Astrocyte (in vitro differentiated cells and primary cell): ENCODE measurements at places on chromosomes 2 and 18. TPM values are rescaled to one million over a fixed set of nuclear protein-coding genes. Genes with fewer than 3 reads are reported as not detected.

Gene CAD
- 50.7 and 51.2 TPM in 2 replicates for total RNA-seq

DNA sequence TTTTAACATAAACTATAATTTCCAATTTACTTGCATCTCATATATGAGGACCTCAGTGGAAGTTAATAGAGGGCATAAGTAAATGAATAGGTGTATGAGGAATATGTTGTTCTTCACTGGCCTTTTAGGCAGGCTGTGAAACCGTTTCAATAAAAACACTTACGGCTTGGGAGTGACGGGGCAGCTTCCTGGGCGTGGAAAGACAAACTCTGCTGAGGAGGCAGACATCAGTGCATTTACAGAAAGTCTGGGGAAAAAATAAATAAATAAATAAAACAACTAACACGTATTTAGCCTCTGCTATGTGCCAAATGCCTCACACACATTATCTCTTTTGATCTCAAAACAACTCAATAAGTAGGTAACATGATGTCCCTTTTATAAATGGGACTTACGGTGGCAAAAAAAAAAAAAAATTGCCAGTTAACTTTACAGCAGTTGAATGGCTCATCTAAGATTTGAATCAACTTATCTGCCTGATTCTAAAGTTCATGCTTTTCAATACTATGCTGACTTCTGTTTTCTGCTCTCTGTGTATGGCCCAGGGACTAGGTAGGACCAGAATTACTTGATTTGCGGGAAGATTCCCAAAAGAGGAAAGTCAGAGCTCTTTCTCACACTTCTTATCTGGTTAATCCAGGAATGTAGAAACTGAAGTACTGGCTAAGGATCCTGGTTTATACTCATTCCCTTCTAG, 77.5 kb upstream of the LRATD1 start:
- H3K36me3 ChIP-seq: no peaks in the 10 kb centered on the region
- H3K27ac ChIP-seq: no peak overlapping the region
- H3K4me3 ChIP-seq: no peak overlapping the region
- H3K27me3 ChIP-seq: no peaks in the 10 kb centered on the region
- H3K4me1 ChIP-seq: no peaks in the 10 kb centered on the region

- H3K36me3 ChIP-seq: no peaks in the 10 kb centered on the region
- no peak overlapping the region for H3K27ac ChIP-seq
These were observed 31.8 kb upstream of the MTX2 start for GRCh38 chr2:176237456-176237855.

- no peak overlapping the region for H3K27ac ChIP-seq
- H3K4me3 ChIP-seq: no peak overlapping the region
- no peaks in the 10 kb centered on the region for H3K36me3 ChIP-seq
- peaks cover 5% of the 10 kb centered on the region for H3K27me3 ChIP-seq
- no peak for DNase-seq
These were observed 50.5 kb upstream of the OTOS start for GRCh38 chr2:240191001-240191400.

Gene FTCDNL1
- total RNA-seq: 0.45 and 0.48 TPM in 2 replicates

Gene TDRD15
- total RNA-seq: not detected in 2 replicates

DNA sequence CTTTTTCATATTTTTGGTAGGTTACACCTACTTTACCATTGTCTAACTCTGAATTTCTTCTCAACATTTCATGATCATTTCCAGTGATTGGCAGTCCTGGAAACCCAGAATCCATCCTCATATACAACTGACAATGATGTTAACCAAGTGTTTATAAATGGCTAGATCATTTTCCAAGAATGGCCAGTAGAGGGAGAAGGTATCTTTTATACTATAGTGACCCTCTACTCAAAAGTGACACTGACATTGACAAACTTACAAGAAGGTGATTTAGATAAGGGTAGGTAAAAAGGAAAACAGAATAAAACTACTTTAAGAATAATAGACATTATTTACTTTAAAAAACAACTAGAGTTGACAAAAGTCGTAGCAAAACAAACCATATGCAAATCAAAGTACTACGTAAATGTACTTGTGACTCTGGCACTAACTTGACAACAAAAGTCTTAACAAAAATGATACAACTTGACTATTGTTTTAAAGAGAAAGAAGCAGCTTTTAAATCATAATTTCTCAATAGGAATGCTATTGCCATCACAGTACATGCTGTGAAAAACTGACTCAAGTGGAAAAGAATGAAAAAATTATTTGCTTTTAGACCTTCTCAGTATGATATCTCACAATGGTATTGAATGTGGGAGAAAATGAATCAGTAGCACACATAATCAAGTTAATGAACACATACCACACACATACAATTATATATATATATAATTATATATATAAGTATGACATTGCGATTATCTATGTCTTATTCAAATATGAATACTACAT, 76.6 kb upstream of the GRB14 start:
- H3K27me3 ChIP-seq: no peaks in the 10 kb centered on the region
- no peak for DNase-seq
- no peak overlapping the region for H3K4me3 ChIP-seq
- no peak overlapping the region for H3K27ac ChIP-seq

Gene TMEM17
- 2.7 and 4.0 TPM in 2 replicates for total RNA-seq

Gene FN1
- 17,010 and 22,524 TPM in 2 replicates for total RNA-seq

Gene C2orf92
- 8.5 and 15.3 TPM in 2 replicates for total RNA-seq

Gene CDK15
- 6.6 and 9.3 TPM in 2 replicates for total RNA-seq

Gene ASPRV1
- total RNA-seq: 0.23 and 0.26 TPM in 2 replicates

Gene CREG2
- total RNA-seq: 0.11 TPM in 1 of 2 replicates, not detected in the other

Gene CNGA3
- total RNA-seq: not detected in 2 replicates

DNA sequence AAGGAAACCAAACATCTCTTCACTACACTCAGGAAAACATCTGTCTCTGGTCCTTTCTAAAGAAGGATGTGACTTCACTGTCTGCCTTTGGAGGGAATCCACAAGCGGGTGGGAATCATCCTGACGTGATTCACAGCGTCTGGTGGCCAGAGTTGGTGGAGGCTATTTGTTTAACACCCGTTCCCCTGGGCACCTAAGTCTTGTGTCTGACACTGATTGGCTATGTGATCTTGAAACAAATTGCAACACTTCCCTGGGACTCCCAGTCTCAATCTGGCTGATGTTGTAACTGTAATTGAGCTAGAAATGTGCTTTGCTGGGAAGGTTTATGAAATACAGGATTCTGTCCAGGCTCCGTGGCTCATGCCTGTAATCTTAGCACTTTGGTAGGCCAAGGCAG, 28.8 kb upstream of the SIX3 start:
- no peaks in the 10 kb centered on the region for H3K36me3 ChIP-seq
- peak; percentile 39 for DNase-seq
- peaks cover 4% of the 10 kb centered on the region for H3K27me3 ChIP-seq

DNA sequence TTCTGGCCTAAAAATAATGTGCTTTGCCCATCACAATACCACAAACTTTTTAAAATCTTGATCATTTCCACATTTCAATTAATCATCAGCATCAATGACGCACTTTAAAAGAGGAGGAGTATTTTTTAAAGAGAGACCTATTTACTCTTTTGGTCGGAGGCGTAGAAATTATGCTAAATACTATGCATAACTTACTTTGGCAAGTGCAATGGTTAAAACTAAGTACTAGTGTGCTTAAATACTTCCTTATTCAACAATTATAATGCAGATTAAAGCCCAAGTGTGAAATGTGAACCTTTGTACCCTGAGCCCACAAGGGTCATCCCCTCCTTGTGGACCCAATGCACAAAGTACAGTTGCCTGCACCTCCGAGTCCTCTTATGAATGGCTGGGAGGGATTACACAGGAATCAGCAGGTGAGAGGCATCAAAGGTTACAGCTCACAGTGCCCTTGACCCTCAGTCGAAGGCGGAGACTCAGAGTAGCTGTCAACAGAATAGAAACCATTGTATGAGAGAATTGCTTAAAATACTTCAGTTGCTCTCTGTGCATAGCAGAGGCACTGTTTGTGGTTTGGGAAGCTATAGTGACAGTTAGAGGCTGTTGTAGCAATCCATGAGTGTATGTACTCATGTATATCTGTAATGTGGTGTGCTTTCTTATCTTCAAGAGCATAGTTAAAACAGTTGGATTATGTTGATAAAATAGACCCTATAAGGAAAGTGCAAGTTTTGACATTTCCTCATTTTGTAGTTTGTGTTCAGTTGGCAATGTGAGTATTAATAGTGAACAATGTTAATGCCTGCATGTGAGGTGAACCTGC, 151.7 kb upstream of the ITGA4 start:
- no peaks in the 10 kb centered on the region for H3K27me3 ChIP-seq
- no peak overlapping the region for H3K4me3 ChIP-seq
- DNase-seq: peak; percentile 39
- no peak overlapping the region for H3K27ac ChIP-seq
